NCI-H226 (cell line): ENCODE measurements at places on chromosomes 7 and 10.

DNA sequence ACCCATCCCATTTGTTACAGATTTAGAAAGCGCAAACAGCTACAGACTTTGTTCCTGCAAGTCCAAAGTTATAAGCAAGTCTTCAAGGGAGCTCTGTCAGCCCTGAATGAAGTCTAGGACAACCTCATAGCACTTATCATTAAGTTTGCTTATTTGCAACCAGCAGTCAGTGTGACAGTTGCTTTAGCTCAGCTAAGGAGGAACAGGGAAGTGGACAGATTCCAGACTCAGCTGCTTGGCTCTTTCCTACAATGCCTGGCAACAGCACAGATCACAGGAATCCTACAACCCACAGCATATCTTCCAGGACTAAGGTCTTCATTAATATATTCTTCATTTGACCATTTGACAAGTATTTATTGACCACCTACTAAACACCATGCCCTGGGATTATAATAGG, 17.4 kb upstream of the KIF5B start:
- DNase-seq, result no peak

DNA sequence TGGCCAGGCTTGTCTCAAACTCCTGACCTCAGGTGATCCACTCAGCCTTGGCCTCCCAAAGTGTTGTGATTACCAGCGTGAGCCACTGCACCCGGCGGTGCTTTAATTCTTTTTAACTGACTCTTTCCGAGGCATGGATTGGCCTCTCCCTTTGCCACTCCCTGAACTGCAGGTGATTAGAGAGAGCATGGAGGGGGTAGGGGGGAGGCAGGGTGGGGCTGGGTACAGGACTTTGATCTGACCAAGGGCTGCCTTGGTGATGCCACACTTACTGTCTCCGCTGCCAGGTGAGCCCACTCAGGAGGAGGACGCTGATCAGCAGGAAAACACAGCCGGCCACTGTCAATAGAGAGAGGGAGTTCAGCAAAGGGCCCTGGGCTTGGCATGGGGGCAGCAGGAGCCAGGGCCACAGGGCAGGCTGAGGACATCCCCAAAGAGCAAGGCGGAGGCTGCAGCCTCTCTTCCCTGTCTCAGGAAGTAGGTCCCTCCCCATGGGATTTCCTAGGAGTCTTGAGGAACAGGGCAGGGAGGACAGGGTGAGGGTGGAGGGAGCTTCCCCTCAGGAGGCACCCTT, 40.5 kb upstream of the IL15RA start:
- DNase-seq, result no peak

DNA sequence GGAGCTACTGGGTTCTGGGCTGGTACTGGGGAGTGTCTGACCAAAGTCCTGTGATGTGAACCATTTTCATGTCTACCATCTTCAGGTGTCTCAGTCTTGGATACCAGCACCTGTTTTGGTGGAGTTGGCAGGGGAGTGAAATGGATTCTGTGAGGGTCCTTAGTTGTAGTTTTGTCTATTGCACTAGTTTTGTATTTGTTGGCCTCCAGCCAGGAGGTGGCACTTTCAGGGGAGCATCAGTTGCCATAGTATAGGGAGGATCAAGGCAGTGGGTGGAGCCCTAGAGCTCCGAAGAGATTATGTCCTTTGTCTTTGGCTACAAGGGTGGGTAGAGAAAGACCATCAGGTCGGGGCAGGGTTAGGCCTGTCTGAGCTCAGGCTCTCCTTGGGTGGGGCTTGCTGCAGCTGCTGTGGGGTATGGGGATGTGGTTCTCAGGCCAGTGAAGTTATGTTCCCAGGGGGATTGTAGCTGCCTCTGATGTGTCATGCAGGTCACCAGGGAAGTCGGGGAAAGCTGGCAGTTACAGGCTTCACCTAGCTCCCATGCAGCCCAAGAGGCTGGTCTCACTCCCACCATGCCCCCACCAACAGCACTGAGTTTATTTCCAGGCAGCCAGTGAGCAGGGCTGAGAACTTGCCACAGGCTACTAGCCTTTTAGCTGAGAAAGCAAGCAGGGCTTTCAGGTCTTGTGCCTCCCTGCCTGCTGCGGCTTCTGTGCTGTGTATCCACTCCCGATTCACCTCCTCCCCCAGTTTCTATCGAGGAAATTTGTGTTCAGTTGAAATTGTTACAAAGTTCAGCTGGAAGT, 153.1 kb downstream of the ZNF365 start:
- DNase-seq, result no peak

DNA sequence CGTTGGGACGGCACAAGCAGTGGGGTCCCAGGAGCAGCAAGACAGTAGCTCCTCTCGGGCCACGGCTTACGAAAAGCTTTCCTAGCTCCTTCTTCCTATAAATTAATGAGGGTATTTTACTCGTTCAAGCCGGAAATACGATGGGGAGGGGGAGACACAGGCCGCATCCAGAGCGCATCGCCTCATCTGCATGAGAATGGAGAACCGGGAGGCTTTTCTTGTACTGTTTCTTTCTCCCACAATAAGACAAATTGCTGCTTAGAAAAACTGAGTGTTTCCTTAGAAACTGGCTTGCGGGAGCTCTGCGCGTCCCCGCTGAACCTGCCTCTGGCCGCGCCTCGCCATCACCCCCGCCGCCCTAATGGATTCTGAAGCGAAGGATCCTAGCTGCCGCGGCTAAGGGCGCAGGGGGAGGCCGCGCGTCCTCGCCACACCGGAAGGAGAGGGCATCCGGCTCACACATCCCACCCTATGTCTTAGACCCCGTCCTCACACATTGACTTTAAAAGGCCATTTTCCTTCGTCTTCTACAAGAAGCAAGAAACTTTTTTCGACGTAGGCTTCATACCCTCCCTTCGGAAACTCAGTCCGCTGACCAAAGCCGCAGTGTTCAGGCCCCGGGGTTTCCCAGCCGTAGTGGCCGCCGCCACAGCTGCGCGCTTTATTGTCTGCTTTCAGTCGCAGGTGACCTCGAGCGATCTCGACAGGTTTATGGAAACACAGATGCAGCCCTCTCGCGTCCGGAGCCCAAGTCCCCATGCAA, 8.8 kb downstream of the NXPH1 start:
- no peak for DNase-seq

- DNase-seq, result no peak
Observed at GRCh38 chr7:43671521-43671920, 57.8 kb downstream of the COA1 start.

DNA sequence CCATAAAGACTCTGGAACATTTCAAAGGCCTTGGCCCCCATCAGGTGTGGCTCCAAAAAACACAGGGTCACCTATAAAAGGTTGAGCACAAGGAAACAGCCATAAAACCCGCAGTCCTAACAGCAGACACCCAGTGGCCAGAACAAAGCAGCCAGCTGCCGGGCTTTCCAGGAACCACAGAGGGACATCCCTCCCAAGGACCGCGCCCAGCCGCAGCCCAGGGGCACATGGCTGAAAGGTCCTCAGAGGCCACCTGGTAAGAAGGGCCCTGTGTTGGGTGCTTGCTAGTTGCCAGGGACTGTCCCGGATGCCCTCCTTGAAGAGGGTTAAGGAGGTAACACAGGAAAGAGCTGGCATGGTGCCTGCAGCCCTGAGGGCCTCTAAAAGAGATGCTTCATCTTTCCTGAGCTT, 32.7 kb downstream of the KCNMA1 start:
- DNase-seq, result no peak

DNA sequence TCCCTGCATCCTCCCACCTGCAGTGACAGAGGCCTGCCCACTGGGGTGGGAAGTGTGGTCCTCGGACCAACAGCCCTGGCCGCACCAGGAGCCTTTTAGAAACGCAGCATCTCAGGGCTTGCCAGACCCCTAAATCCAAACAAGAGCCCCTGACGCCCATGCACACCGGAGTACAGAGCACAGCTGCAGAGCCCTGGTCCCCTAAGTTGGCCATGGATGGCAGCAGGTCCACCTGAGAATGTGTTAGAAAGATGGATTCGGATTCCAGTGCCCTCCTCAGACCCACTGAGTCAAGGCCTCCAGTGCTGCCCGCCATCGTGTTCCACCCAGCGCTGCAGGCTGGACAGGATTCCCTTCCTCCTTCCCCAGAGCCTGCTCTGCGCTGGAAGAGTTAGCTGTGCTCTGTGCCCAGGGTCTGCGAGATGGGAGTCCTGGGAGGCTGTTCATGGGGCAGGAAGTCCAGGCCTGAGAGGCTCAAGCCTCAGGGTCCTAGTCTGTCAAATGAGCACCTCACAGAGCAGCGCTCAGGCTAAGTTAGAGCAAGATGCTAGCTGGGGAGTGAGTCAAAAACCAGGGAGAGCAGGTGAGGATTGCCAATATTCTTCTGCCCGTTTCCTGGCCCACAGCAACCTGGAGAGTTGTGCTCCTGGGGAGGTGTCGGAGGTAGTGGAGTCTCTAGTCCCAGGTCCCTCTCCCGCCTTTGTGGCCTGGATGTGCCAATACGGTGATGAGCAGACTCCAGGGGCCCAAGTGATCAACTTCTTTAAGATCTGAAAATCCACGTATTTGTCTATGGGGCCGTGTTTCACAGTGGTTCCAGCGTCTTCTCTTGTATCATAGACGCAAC, 95.9 kb upstream of the GPR26 start:
- no peak for DNase-seq

DNA sequence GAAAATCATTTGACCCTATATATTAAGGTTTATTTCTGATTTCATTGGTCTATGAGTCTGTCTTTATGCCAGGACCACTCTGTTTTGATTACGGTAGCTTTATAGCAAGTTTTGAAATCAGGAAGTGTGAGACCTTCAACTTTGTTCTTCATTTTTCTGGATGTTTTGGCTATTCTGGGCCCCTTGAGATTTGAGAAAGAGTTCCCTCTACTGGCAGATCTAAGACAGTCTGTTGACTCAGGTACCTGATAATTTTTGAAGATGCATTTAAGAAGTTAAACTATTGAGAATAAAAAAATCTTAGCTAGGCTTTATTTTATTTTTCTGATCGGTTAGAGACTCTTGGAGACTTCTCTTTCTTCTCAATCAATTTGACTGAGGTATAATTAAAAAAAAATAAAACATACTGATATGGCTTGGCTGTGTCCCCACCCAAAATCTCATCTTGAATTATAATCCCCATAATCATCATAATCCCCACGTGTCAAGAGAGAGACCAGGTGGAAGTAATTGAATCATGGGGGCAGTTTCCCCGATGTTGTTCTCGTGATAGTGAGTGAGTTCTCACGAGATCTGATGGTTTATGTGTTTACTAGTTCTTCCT, 209.2 kb downstream of the SNX10 start:
- peak; percentile 27 for DNase-seq

GRCh38 chr10:124612611-124613498, 131.3 kb downstream of the FAM53B start:
- peak; percentile 57 for DNase-seq

- DNase-seq, result no peak
Observed at GRCh38 chr7:44469461-44470134, 20.9 kb downstream of the NUDCD3 start.

- peak; percentile 80 for DNase-seq
Observed at GRCh38 chr10:102450374-102451104, 804 bp downstream of the C10orf95 start.

DNA sequence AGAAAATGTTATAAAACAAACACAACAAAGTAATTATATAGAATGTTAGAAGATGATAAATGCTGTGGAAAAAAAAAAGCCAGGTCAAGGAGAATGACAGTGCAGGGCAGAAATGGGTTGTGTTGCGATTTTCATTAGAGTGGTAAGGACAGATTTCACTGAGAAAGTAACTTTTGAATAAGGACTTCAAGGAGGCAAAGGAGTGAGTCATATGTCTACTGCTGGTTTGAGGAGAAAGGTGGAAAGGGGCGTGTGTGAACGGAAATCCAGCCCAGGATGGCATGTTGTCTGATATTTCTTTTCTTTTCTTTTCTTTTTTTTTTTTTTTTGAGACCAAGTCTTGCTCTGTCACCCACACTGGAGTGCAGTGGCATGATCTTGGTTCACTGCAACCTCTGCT, 12.3 kb upstream of the DLD start:
- no peak for DNase-seq

GRCh38 chr10:113129117-113129516, 179.1 kb downstream of the TCF7L2 start:
- DNase-seq, result no peak

- no peak for DNase-seq
Observed at GRCh38 chr7:151411551-151411950, 1.7 kb upstream of the WDR86 start.

GRCh38 chr7:94253686-94254085, 141.0 kb upstream of the COL1A2 start:
- no peak for DNase-seq

DNA sequence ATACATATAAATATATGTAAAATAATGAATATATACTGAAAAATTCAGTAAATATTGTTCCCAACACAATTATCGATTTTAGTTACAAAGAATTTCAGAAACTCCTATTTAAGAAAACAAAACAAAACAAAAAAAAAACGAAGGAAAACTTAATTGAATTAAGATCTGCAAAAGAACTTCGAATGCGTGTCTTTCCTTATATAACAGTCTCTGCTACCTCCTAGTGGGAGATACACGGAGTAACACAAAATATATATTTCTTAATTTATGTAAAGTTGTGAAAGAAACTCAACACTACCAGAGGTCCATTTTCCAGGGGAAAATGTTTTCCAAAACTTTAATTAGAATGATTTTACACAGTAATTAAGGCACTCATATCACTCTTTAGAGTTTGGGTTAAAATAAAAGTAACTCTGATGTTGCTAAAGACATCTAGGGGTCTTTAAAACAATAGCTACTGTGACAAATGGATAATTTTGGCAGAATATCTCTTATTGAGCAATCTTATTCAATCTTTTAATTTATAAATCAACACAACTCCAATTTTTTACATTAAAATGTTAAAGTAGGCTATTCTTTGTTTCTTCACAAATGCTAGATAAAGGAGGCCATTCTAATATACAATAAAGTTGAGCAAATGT, 41.6 kb downstream of the NEBL start:
- no peak for DNase-seq

DNA sequence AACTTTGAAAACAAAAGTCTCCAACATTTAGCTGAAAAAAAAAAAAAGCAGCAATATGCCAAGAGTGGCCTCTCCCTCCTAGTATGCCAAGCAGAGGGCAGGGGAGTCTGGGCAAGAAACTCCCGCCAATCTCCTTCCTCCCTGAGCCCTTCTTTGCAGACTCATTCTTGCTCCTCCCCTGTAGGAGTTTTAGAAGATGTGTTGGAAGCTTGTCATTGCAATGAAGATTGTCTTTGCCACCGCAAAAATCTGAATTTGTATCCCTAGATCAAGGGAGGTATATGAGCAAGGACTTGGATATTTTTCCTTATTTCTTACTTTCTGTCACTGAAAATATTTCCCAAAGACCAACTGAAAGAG, 2.6 kb upstream of the TNS3 start:
- DNase-seq, result peak; percentile 17

DNA sequence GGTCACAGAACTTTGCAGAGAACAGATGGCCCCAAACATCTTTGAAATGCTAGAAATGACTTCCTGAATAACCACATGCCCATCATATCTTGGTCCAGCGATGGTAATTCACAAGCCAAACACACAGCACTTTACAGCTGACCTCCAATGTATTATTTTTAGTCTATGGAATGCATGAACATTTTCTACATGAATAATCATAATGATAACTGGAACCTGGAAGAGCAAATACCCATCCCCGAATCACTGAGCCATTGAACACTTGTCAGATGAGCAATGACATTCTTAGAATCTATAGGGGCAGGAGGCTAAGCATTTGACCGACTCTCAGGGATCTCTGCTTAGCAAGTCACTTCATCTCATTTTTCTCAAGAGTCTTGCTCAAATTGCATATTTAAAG, 167.3 kb downstream of the CREB5 start:
- no peak for DNase-seq
